MCF 10A (cell line): ENCODE measurements at places on chromosomes 3 and 15.
A peak's percentile ranks its signal among the peaks of the same experiment; 100 is the strongest.

- DNase-seq: no peak
- H3K4me1 ChIP-seq: no peaks in the 10 kb centered on the region
- H3K27ac ChIP-seq: no peak overlapping the region
Measured at GRCh38 chr3:135271177-135272025, 476.3 kb downstream of the EPHB1 start.

DNA sequence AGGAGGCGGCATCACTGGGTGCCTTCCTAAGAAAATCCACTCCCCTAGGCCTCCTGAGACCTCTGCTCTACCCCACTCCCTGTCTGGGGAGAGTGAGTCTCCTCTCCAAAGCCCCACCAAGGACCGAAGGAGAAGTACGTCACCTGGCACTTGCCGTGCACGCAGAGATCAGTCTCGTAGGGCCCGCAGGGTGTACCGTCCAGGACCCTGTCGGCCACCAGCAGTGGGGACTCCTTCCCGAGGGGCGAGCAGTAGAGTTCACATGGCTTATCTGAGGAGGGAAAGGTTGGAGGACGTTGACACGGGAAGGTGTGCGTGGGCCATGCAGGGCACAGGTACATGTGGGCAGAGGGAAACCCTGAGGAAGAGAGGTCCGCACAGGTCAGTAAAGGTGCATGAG is 232.9 kb downstream of the ADAMTS17 start:
- no peaks in the 10 kb centered on the region for H3K36me3 ChIP-seq
- H3K4me1 ChIP-seq: peaks cover 20% of the 10 kb centered on the region
- H3K4me3 ChIP-seq: no peak overlapping the region
- H3K27ac ChIP-seq: peak overlapping the region; percentile 12
- DNase-seq: no peak

DNA sequence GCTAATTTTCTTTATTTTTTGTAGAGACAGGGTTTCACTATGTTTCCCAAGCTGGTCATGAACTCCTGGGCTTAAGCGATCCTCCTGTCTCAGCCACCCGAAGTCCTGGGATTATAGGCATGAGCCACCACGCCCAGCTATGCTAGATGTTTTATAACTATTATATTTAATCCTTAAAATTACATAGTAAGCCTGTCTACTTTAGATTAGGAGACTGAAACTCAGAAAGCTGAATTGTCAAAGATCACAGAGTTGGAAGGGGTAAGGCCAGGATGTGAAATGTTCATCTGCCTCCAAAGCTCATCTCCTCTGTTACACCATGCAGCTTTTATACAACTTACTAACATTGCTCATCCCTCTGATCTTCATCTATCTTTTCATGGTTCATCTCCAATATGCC is 89.8 kb downstream of the MAP2K5 start:
- peaks cover 6% of the 10 kb centered on the region for H3K36me3 ChIP-seq
- no peak for DNase-seq
- H3K27me3 ChIP-seq: no peaks in the 10 kb centered on the region
- no peak overlapping the region for H3K4me3 ChIP-seq
- H3K27ac ChIP-seq: no peak overlapping the region
- H3K4me1 ChIP-seq: no peaks in the 10 kb centered on the region

GRCh38 chr15:89419370-89419984 is 76.9 kb downstream of the RHCG start:
- no peaks in the 10 kb centered on the region for H3K36me3 ChIP-seq
- H3K4me1 ChIP-seq: no peaks in the 10 kb centered on the region
- peak; percentile 41 for DNase-seq
- H3K27me3 ChIP-seq: peaks cover 75% of the 10 kb centered on the region
- H3K27ac ChIP-seq: no peak overlapping the region
- no peak overlapping the region for H3K4me3 ChIP-seq

DNA sequence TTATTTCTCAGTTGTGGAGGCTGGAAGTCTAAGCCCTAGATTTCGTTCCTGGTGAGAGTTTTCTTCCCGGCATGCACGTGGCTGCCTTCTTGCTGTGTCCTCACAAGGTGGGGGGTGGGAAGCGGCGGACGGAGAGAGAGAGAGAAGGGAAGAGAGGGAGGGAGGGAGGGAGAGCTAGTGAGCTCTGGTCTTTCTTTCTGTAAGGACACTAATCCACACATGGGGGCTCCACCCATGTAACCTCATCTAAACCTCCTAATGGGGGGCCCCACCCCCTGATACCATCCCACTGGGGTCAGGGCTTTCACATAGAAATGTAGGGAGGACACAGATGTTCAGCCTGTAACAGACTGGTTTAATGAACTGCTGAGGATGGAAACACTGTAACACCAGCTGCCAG is 7.3 kb downstream of the FBLN2 start:
- peaks cover 6% of the 10 kb centered on the region for H3K36me3 ChIP-seq
- no peak overlapping the region for H3K4me3 ChIP-seq

DNA sequence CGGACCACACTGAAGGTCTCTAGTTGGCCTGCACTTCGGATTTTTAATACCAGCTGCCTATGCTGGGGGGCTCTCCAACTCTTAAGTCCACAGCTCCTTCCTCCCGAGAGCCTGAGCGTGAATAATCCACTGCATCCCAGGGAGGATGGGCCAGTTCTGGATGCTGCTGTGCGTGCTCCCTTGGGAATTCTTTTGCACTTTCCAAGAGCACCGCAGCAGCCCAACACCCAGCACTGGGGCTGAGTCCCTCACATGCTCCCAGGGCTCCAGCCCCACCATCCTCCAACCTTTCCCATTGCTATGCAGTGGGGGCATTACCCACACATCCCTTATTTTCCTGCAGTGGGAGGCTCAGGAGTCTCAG is 136.4 kb upstream of the IQSEC1 start:
- no peaks in the 10 kb centered on the region for H3K36me3 ChIP-seq
- no peaks in the 10 kb centered on the region for H3K4me1 ChIP-seq
- no peak overlapping the region for H3K27ac ChIP-seq
- H3K4me3 ChIP-seq: no peak overlapping the region

DNA sequence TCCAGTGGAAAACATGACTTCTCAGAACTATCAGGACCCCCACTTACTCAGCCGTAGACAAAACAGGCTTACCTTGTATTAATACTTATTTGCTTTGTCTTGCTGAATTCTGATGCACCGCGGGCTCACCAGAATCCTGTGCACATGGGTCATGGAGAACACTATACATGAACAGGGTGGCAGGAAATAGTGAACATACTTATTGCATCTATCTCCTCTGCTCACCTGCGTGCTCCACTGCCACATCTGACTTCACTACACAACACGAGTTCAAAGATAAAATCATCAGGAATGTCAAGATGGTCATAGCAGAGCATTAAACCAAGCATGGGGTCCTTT is 10.7 kb upstream of the MAPK6 start:
- H3K36me3 ChIP-seq: no peaks in the 10 kb centered on the region
- H3K4me3 ChIP-seq: no peak overlapping the region
- no peaks in the 10 kb centered on the region for H3K27me3 ChIP-seq
- H3K27ac ChIP-seq: no peak overlapping the region
- H3K4me1 ChIP-seq: peaks cover 39% of the 10 kb centered on the region
- no peak for DNase-seq

DNA sequence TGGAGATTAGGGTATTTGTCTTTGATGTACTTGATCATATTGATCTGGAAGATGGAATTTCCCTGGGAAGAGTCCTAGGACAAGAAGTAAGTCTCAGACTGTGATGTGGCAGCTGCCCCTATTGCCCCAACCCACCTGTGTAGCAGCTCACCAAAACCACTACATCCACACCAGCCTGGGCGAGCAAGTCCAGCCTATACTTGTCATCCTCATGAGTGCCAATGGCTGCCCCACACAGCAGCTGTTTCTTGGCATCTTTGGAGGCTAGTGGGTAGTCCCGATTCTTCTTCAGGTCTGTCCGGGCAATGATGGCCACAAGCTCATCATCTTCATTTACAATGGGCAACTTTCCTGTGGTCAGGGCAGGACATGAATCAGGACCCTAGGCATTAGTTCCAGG is 2.7 kb downstream of the IMPDH2 start:
- H3K4me1 ChIP-seq: peaks cover 33% of the 10 kb centered on the region
- peaks cover 99% of the 10 kb centered on the region for H3K36me3 ChIP-seq
- H3K27me3 ChIP-seq: no peaks in the 10 kb centered on the region
- H3K27ac ChIP-seq: no peak overlapping the region
- no peak for DNase-seq
- H3K4me3 ChIP-seq: peak overlapping the region; percentile 95

DNA sequence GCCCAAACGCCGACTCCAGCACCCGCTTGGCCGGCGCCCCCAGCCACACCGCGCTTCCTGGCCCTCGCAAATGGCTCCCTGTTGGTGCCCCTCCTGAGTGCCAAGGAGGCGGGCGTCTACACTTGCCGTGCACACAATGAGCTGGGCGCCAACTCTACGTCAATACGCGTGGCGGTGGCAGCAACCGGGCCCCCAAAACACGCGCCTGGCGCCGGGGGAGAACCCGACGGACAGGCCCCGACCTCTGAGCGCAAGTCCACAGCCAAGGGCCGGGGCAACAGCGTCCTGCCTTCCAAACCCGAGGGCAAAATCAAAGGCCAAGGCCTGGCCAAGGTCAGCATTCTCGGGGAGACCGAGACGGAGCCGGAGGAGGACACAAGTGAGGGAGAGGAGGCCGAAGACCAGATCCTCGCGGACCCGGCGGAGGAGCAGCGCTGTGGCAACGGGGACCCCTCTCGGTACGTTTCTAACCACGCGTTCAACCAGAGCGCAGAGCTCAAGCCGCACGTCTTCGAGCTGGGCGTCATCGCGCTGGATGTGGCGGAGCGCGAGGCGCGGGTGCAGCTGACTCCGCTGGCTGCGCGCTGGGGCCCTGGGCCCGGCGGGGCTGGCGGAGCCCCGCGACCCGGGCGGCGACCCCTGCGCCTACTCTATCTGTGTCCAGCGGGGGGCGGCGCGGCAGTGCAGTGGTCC is 3.5 kb downstream of the ISLR2 start:
- no peak for DNase-seq
- no peaks in the 10 kb centered on the region for H3K4me1 ChIP-seq
- H3K27ac ChIP-seq: no peak overlapping the region
- peaks cover 6% of the 10 kb centered on the region for H3K36me3 ChIP-seq
- peaks cover 57% of the 10 kb centered on the region for H3K27me3 ChIP-seq

GRCh38 chr3:108241146-108241545 is 18.9 kb upstream of the IFT57 start:
- H3K36me3 ChIP-seq: no peaks in the 10 kb centered on the region
- no peak overlapping the region for H3K4me3 ChIP-seq
- no peak overlapping the region for H3K27ac ChIP-seq
- H3K27me3 ChIP-seq: no peaks in the 10 kb centered on the region
- H3K4me1 ChIP-seq: no peaks in the 10 kb centered on the region
- no peak for DNase-seq

GRCh38 chr3:134242649-134243617 is 7.7 kb downstream of the RYK start:
- peaks cover 6% of the 10 kb centered on the region for H3K36me3 ChIP-seq
- H3K27ac ChIP-seq: peak overlapping the region; percentile 96
- H3K4me1 ChIP-seq: peaks cover 65% of the 10 kb centered on the region
- no peaks in the 10 kb centered on the region for H3K27me3 ChIP-seq
- DNase-seq: peak; percentile 95

GRCh38 chr15:67097930-67098740 is 32.7 kb downstream of the SMAD3 start:
- DNase-seq: peak; percentile 78
- H3K27ac ChIP-seq: peak overlapping the region; percentile 99
- no peaks in the 10 kb centered on the region for H3K27me3 ChIP-seq
- H3K4me3 ChIP-seq: peak overlapping the region; percentile 82

DNA sequence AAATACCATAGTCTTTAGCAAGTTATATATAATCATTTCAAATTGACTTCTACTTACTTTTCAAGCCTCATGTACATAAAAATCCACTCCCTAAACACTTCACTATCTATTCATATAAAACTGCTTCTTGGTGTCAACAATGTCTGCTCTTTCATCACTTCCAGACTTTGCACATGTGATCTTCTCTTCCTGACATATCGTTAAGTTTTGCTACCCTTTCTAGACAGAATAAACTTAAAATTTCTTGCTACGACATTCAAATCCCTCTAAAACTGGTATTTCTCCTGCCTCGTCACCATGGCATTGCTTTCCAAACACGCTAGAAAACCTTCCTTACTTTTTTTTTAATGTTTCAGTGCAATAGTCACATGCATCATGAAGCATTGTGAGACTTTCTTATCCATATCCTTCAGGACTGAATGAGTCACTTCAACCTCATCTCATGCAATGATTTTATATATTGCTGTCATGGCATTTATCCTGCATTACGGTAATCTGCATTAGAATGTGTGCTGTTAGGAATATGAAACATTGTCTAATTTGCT is 122.8 kb downstream of the GMNC start:
- no peaks in the 10 kb centered on the region for H3K36me3 ChIP-seq
- no peak overlapping the region for H3K4me3 ChIP-seq
- no peaks in the 10 kb centered on the region for H3K4me1 ChIP-seq

DNA sequence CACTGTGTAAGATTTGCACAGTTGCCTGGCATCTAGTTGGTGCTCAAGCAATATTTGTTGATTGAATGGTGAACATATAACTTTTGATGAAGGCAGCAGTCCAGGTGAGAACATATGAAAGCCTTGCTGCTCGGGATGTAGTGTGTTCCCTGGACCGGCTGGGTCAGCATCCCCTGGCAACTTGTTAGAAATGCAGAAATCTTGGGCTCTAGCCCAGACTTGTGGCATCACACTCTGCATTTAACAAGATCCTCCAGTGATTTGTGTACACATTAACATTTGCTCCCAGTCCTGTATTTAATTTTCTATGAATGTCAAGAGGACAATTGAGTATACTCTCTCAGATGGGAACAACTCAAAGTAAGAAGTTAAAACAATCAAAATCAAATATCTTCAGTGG is 69.0 kb upstream of the SAMMSON start:
- H3K4me3 ChIP-seq: no peak overlapping the region
- no peaks in the 10 kb centered on the region for H3K36me3 ChIP-seq
- no peaks in the 10 kb centered on the region for H3K27me3 ChIP-seq

DNA sequence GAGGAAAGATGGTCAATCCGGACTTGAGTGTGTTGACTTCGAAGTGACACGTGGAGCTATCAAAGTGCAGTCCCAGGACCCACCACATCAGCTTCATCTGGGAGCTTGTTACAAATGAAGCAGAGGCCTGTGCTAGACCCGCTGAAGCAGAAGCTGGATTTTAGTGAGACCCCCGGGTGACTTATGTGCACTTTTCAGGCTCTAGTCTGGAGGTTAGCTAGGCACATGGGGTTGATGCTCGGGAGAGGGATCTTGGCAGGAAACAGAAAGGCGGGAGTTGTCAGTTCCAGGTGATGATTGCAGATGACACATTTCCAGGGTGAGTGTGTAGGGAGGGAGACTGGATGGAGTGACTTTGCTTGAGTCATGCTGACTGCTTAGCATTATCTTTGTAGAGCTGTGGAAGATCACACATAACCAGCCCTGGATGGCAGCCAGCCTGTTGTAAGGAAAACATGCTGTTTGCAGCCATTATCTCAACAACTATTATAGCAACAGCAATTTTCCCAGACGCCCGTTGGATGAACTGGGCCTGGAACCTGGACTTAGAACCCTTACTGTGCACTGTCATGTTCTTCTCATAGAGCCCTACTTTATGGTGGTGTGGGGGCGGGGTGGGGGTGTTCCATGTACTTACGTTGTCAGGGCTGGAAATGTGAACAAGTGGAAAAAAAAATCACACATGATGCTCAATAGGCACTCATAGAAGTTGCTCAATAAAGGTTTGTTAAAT is 122.4 kb downstream of the THSD4 start:
- H3K4me1 ChIP-seq: peaks cover 26% of the 10 kb centered on the region
- H3K27ac ChIP-seq: no peak overlapping the region
- H3K4me3 ChIP-seq: no peak overlapping the region
- H3K27me3 ChIP-seq: no peaks in the 10 kb centered on the region
- DNase-seq: peak; percentile 92
